Activated CD4-positive, alpha-beta T cell treated with anti-CD3 and anti-CD28 coated beads for 36 hours (primary cell): ENCODE measurements at places on chromosomes 6 and 20.

DNA sequence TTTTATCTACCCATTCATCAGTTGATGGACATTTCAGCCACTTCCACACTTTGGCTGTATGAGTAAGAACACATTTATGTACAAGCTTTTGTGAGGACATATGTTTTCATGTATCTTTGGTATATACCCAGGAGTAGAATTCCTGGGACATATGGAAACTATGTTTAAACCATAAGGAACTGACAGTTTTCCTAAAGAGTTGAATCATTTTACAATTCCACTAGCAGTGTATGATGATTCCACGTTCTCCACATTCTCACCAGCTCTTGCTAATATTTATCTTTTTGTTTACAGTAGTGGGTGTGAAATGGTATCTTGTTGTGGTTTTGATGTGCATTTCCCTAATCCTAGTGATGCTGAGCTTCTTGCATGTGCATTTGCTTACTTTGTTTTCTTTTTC lies 338.1 kb downstream of the PLCB1 start:
- DNase-seq, result no peak

DNA sequence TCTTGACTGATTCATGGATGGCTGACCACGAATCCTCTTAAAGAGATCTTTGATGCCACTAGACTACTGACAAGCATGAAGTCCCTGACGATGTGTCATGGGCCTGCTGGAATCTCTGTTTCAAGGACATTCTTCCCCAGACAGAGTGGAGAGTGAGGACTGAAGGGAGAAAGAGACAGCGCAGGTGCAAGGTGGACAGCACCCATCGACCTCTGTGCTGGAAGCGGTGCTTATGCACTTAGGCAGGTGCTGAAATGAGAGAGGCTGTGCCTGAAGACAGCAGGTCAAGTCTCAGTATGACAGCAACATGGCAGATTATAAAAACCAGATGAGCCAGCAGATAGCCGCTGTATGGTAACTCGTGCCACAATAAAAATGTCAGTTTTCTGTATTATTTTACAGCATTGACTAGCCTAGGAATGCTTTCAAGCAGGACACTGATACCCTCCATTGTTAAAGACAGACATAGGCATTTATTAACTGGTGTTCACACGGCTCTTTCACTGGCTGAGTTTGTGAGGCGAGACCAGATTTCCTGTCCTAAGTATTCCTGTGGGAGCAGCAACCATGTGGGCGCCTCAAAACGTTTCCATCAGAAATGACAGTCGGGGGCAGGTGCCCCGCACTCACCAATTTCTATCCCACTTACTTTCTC lies 47.5 kb downstream of the FOXC1 start:
- DNase-seq, result no peak

- no peak for DNase-seq
Observed at GRCh38 chr6:3911614-3912336, 62.6 kb downstream of the FAM50B start.

DNA sequence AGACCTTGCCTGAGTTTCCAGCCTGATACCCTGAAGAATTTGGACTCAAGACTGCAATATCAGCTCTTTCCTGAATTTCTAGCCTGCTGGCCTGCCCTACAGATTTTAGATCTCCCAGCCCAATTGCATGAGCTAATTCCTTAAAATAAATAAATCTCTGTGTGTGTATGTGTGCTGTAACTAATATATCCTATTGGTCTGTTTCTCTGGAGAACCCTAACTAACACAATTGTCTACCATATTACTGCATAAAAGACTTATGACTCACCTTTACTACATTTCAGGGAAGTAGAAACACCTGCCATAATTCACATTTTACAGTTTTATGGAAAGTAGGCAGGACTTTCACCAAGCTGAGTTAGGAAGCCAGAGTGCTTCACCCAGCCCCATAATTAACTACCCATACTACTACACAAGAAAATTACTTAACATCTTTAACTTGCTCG lies 90.7 kb upstream of the BEND6 start:
- no peak for DNase-seq

- no peak for DNase-seq
Observed at GRCh38 chr6:142171351-142171750, 24.3 kb downstream of the VTA1 start.

GRCh38 chr20:13687815-13688214 lies 49.1 kb upstream of the TASP1 start:
- DNase-seq, result no peak

DNA sequence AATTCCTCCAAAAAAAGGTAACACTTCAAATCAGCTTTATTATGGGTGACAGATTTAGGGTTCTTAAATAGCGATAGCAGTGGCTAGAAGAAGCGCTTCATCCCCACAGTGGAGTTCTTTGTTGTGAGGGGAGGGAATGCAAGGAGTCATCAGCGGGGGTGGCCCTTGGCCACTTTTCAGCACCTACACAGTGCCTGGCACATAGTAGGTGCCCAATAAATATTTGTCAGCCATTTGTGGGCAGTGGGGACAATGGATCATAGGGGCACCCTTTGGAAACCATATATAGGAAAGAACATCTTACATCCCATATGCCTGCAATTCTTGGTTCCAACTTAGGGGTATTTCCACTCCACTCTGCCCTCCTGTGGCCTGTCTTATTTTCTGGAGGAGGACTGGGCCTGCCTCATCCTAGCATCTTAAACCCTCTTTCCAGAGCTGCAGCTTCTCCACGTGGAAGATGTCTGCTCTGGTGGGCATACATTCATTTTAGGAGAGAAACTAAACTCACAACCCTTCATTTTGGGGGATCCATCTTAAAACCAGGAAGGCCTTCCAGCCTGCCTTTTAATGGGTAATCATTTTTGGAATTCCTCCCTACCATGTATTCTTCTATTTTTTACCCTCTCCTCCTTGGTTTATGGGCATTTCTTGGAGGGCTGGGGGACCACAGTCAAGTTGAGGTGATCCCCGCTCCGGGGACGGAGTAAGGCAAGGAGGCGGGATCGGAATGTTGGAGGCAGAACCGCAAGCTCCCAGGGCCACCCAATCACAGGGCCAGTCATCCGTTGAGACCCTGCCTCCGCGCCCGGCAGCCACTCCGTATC lies 2.6 kb upstream of the GPSM3 start:
- peak; percentile 62 for DNase-seq

DNA sequence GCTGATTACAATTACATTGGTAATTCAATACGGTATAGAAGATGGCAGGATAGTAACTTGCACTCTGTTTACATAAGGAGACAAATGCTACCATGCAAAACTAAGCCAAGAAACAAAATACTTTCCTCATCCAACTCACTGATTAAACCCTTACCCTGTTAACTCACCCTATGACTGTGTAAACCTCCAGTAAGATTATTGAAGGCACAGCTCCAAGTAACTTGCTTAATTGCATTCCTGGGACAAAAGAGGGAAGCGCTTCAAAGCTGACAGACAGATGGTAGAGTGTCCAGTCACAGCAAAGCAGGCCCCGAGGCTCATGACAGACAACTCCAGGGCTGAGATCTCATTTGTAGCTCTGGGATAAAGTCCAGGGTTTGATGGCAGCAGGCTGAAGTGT lies 6.9 kb upstream of the KIF16B start:
- no peak for DNase-seq

DNA sequence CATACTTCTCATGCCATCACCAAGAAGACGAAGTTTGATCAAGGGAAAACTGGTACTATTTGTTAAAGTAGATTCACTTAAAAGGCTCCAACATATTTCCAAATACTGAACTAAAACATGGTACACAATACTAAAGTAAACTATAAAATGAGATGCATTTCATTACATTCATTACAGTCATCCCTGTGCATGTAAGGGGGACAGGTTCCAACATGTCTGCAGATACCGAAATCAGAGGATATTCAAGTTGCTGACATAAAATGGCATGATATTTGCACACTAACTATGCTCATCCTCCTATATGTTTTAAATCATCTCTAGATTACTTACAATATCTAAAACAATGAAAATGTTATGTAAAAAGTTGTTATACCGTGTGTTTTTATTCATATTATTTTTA lies 893.9 kb upstream of the MANEA start:
- DNase-seq, result no peak

GRCh38 chr6:17907406-17908229 lies 79.8 kb downstream of the KIF13A start:
- DNase-seq, result peak; percentile 41

GRCh38 chr20:51759769-51760510 lies 8.2 kb downstream of the ATP9A start:
- DNase-seq, result no peak

DNA sequence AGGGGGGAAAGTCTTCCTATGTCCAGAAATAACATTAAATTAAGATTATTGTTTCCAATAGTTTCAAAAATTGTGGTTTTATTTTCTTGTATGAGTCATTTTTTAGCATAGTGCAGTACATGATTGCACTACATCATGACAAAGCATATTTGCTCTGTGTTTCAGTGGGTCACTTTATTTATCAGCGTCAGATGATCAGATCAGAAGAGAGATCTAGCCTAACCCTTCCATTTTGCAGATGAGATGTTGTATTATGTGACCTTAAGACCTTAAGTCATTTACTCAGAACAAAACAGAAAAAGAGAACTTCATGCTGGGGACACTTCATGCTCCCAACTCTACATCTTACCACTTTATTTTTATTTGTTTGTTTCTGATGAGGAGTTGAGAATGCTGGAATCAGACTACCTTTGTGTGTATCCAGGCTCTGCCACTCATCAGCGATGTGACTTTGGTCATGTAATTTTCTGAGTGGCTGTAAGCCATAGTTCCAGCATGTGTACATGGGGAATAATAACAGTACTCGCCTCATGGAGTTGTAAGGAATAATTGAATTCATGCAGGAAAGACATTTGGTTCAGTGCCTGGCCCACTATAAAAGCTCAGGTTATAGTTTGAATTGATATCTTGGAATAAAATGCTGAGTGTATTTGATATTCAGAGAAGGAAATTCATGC lies 13.5 kb downstream of the EYA4 start:
- DNase-seq, result no peak

GRCh38 chr6:93351222-93351621 lies 68.1 kb downstream of the EPHA7 start:
- DNase-seq, result no peak

DNA sequence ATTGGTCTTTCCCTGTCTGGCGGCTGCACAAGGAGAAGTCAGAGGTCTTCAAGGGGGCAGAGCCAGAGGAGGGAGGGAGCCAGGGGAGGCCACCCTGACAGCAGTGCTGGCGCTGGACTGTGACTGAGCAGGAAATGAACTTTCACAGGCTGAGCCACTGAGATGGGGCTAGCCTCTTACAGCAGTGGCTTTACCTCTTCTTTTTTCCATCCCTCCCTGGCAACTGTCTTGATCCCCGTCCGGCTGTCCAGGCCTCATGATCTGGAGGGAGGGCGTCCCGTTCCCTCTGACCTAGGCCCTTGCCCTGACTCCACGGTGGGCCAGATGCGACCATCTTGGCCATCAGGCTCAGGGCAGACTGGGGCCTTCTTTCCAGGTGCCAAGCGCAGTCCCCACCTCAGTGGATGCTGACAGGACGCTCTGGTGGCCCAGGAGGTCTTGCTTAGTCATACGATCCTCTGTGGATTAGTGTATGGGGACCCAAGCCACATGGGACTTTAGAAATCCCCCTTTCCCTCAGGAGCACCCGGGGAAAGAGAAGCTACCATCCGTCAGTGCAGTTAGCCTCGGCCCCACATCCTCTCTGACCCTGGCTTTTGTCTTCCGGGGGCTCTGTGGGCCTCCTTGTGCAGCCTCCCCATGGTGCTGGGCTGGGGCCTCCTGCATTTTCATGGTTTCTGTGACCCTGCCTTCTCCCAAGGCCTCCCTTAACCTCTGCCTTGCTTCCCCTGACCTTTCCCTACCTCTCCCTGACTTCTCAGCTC lies 57.4 kb upstream of the CCDC167 start:
- DNase-seq, result no peak

- DNase-seq, result no peak
Observed at GRCh38 chr6:3333263-3333662, 74.5 kb downstream of the PSMG4 start.

GRCh38 chr6:170117111-170117972 lies 173.5 kb downstream of the DLL1 start:
- DNase-seq, result no peak

DNA sequence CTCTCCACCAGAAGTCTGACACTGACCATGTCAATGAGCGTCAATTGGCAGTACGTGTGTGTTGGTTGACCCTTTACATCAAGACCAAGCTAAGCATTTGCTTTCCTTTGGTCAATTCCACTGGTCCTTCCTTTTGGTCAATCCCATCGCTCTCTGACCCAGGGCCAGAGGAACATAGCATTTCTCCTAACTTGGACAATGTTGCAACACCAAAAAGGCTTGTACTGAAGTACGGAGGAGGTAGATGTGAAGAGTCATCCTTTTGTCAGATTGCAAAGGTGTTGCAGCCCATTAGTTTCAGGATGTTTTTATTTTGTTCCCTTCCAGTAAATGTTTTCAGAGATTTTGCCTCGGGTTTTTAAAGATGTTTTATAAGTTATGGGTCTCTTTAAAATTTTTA lies 24.6 kb downstream of the EDN1 start:
- DNase-seq, result no peak

DNA sequence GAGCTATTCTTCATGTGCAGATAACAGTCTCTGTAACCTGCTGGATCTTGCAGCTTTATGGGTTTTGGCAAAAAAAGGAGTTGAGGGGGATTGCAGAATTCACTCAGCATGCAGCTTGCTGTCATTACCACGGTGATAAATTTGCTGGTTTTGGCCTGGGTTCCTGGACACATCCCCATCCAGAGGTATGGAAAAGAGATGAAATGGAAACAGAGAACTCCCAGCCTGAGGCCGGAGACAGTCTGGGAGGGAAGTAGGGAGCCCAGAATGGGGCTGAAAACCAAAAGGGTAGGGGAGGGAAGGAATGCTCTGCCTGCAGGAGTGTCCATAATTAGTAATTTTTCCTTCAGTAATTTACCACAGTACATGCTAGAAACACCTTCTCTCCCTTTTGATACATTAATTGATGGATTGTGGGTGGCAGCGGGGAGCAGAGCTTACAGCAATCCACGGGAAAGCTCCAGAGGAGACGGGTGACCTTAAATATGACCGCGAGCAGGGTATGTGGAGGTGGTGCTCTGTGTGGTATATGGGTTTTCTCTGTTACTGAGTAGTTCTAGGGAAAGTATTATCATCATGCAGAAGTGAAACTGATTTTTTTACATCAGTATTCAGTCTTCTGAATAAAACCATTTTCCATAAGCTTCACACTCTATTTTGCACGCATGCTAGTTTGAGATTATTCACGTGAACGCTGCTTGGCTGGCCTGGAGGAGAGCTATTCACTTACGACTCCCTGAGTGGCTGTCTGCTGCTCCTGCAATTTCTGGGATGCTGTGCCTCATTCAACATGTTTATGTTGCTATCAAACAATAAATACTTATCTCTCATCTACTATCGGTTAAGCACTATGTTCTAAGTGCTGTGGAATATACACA lies 66.3 kb upstream of the KCNK16 start:
- no peak for DNase-seq

GRCh38 chr20:54469293-54469692 lies 6.1 kb upstream of the DOK5 start:
- DNase-seq, result no peak

GRCh38 chr6:138666636-138667035 lies 106.9 kb upstream of the CCDC28A start:
- no peak for DNase-seq

- no peak for DNase-seq
Observed at GRCh38 chr6:2857185-2857579, 15.5 kb upstream of the SERPINB1 start.

GRCh38 chr6:25635886-25636317 lies 16.1 kb upstream of the SCGN start:
- DNase-seq, result no peak

- DNase-seq, result no peak
Observed at GRCh38 chr20:41222296-41222695, 85.0 kb downstream of the PLCG1 start.
